A549 treated with CpdA at 1 μM for 4 hours (cell line): ENCODE measurements at places on chromosomes 3 and 15. TPM values are rescaled to one million over a fixed set of nuclear protein-coding genes. Genes with fewer than 3 reads are reported as not detected.

Gene ILDR1
- not detected in 5 replicates for total RNA-seq

Gene SIDT1
- total RNA-seq = 0.37 to 0.56 TPM (median 0.46 TPM) in 5 replicates

Gene OR5K2
- total RNA-seq = not detected in 5 replicates

Gene WDR76
- total RNA-seq = 10.5 to 15.0 TPM (median 12.0 TPM) in 5 replicates

Gene SCAPER
- total RNA-seq = 3.0 to 4.6 TPM (median 4.0 TPM) in 5 replicates

Gene FOXB1
- not detected in 5 replicates for total RNA-seq

Gene GP9
- total RNA-seq = not detected in 5 replicates

Gene GLCE
- 21.6 to 24.8 TPM (median 22.2 TPM) in 5 replicates for total RNA-seq

Gene UNC13C
- total RNA-seq = not detected in 5 replicates

Gene GOLGA6D
- 0.05 TPM in 1 of 5 replicates, not detected in the others for total RNA-seq

Gene NGLY1
- total RNA-seq = 18.9 to 20.4 TPM (median 19.1 TPM) in 5 replicates

Gene AP3B2
- 0.31 to 0.90 TPM (median 0.42 TPM) in 5 replicates for total RNA-seq

Gene P2RY12
- total RNA-seq = not detected in 5 replicates

Gene SUSD5
- total RNA-seq = 3.2 to 4.3 TPM (median 3.5 TPM) in 5 replicates

Gene FBXO40
- not detected in 5 replicates for total RNA-seq

Gene HACL1
- total RNA-seq = 23.6 to 31.5 TPM (median 25.5 TPM) in 5 replicates

Gene DISP2
- 0.64 to 1.7 TPM (median 1.4 TPM) in 5 replicates for total RNA-seq

Gene ENTPD3
- total RNA-seq = 0.13 TPM in 1 of 5 replicates, not detected in the others

Gene CFAP100
- not detected in 5 replicates for total RNA-seq

Gene OSBPL10
- total RNA-seq = 15.1 to 18.5 TPM (median 15.5 TPM) in 5 replicates

Gene CCNL1
- 34.0 to 43.7 TPM (median 37.0 TPM) in 5 replicates for total RNA-seq

Gene GOLGA8J
- 0.09 TPM in 1 of 5 replicates, not detected in the others for total RNA-seq

Gene LYZL4
- total RNA-seq = not detected in 5 replicates

Gene B3GNT5
- 13.8 to 18.3 TPM (median 15.2 TPM) in 5 replicates for total RNA-seq

Gene GAP43
- total RNA-seq = 0.05 to 0.08 TPM in 2 of 5 replicates, not detected in the others

Gene TNNC1
- 1.2 to 1.5 TPM (median 1.4 TPM) in 5 replicates for total RNA-seq

Gene NBEAL2
- 31.0 to 51.9 TPM (median 42.1 TPM) in 5 replicates for total RNA-seq

Gene COL7A1
- 152 to 242 TPM (median 215 TPM) in 5 replicates for total RNA-seq

Gene CLSTN2
- total RNA-seq = 0.02 to 0.08 TPM (median 0.02 TPM) in 5 replicates
